Stimulated activated CD8-positive, alpha-beta memory T cell treated with anti-CD3 and anti-CD28 coated beads, Interleukin-4, amount 100 ng/mL, for 48 hours (primary cell): ENCODE measurements at places on chromosomes 1 and 21.

DNA sequence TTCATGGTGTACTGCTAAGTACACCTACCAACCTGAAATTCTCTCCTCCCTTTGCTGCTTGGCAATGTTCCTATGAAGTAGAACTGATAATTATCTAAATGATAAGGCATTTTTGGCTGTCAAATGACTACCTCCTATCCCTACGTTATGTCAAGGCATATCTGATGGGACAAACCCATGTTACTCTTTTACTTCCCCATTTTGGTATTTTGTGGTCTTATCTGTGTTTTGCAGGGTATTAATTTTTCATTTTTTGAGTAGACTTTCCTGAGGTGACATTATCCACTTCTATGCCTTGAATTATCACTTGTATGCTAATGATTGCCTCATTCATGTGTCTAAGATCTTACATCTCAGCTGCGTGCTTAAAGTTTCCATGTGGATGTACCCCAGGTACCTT is 499.6 kb upstream of the B3GALT2 start:
- DNase-seq, result no peak

DNA sequence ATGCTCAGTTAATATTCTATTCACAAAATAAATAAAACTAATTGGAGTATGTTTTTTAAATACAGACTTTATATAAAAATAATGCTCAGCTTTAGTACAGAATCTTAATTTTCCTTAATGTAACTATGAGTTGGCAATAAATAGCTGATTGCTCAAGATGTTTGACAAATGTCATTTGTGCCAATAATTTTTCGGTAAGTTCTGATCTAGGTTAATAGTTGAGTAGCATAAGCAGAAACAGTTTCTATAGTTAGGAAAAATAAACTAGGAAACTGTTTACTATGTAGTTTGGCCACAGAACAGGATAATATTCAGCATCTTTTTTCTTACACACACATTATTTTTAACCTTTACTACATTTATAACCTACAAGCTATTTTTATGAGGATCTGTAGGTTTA is 40.3 kb downstream of the KCTD3 start:
- DNase-seq, result no peak

DNA sequence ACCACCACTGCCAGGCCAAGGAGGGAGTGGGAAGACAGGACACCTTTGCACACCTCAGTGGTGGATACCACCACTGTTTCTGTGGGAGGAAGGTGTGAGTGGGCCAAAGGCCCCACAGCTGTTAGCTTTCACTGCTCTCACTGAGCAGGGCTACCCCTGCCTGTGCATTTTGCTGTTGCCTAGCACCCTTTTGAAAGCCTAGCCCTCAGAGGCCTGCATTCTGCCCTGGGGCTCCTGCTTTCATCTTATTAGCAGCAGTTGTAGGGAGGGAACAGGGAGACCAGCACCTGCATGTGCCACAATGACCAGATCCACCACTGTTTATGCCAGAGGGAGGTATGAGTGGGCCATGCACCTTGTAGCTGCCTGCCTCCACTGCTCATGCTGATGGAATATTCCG is 110.9 kb upstream of the C21orf91 start:
- DNase-seq, result no peak

GRCh38 chr1:164787834-164788231 is 228.8 kb downstream of the PBX1 start:
- no peak for DNase-seq

DNA sequence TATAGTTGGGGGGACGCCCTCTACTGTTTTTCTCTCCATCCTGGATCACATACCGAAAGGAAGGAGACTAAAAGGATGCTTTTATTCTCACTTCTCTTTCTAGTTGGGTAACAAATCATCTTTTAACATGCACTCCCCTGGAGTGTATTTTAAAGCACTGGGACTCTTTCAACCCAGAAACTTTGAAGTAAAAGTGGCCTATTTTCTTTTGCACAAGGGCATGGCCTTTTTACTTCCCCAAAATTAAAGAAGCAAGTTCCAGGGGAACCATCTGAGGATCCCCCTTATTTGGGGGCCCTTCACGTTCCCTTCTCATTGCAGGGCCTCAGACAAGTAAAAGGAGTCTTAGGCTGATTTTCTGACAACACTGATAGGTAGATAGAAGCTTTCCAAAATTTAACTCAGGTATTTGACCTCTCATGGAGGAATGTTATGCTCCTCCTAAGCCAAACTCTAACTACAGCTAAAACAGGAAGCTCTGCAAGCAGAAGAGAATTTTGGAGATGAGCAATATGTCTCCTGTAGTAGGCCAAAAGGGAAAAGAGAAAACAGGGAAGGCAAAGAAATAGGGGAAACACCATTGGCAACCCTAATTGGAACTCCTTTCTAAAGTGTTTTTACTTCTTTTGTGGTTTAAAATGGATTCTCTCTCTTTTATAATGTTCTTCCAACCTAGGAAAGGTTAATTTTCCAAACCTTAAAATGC is 8.9 kb upstream of the CD46 start:
- no peak for DNase-seq

GRCh38 chr21:41747943-41748738 is 18.7 kb downstream of the RIPK4 start:
- no peak for DNase-seq

GRCh38 chr1:228975238-228975907 is 240.1 kb downstream of the RHOU start:
- no peak for DNase-seq

DNA sequence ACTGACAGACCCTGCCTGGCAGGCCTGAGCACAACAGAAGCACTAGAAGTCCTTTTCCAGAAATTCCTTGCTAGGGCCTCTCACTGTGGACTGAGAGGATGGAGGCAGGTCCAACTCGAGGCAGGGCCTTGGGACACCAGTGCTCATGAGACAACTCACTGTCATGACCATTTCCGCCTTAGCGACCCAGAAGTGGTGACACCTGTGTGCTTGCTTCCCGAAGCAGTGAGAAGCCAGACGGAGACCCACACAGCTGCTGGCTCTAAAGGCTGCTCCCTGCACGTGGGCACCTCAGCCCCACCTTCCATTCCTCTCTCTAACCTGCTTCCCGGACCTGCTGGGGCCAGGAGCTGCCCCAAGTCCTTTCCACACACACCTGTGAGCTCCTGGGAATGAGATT is 33.0 kb downstream of the KCNC4 start:
- no peak for DNase-seq

- no peak for DNase-seq
These were observed 176.2 kb downstream of the PCP4 start for GRCh38 chr21:40043423-40043822.

DNA sequence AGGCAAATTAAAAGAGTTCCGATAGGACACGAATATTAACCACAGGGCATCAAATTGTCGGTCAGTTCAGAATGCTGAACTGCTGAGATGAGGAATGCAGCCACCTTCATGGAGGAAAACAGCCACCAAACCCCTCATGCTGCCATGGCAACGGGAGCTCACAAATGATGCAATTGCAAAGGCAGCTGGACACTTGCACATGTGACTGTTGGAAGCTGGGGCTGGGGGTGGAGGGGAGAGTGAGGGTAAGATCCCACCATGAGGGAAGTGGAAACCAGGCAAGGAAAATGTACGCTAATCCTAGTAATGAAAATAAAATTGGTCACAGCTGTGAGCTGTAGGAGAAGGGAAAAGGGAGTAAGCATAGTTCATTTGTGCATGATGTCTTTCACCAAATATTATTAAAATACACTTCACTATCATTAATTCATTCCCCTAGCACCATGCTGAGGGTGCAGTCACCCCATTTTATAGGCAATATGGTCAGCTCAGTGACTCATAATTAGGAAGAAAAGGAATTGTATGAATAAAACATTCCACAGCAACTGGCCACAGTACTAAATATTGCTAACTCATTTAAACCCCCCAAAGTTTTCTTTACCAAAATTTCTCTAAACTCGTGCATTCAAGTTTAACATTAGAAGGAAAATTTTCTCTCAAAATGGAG is 15.3 kb downstream of the BECN2 start:
- no peak for DNase-seq

DNA sequence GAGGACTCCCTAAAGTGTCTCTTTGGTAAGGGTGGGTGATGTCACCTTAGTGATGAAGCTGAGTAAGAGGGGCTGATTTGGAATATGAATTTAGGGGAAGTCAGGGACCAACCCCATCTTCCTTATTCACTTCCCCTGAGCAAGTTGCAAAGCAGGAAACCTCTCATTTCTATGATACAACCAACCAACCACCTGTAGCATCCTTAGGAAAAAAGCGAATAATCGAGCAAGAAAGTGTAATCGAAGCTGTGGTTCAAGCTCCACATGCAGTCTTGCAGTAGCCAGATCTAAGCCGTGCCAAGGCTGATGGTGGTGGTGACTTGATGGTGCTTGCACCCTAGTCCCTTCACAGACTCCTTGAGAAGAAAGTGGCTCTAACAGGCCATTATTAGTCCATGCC is 3.2 kb downstream of the TEX35 start:
- no peak for DNase-seq

DNA sequence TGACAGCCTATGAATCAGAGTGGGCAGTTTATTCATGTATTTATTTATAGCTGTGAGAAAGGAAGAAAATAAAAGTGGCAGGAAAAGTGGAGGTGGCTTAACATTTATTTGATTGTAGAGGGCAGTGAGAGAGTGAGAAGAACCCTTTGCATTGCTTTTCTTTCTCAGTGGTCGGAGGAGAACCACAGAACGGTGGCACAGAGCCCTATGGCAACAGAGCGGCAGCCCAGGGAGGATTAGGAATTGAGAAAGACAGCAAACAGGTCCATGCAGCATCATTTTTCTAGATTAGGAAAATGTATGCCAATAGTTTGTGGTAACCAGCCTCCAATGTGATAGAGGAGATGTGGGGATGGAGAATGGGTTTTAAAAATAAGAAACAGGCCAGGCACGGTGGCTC is 53.1 kb downstream of the NMNAT2 start:
- DNase-seq, result no peak

DNA sequence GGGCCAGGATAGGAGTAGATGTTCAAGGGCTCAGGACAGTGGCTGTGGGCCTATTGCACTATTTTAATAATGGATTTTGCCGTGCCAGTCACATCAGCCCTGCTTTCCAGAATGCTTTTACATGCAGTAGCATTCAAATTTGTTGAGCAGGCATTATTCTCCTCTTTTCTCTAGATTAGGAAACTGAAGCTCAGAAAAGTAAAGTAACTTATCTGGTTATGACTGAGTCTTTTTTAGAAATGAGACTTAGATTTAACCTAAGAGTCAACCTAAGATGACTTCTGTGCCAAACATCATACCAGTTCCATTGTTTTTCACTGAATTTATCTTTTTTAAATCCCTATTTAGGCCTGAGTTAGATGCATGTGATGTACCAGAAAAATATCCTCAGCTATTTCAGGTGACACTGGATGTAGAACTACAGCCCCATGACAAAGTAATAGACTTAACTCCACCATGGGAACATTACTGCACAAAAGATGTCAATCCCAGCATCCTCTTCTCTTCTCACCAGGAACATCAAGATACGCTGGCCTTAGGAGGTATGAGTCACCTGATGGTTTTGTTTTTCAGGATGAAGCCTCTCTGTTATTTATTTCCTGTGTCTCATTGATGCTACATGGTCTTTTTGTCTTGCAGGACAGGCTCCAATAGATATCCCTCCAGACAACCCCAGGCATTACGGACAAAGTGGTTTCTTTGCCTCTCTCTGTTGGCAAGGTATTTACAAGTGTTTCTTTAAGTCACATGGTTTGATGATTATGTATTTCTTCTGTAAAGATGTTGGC is 31.4 kb upstream of the LEPR start:
- no peak for DNase-seq

DNA sequence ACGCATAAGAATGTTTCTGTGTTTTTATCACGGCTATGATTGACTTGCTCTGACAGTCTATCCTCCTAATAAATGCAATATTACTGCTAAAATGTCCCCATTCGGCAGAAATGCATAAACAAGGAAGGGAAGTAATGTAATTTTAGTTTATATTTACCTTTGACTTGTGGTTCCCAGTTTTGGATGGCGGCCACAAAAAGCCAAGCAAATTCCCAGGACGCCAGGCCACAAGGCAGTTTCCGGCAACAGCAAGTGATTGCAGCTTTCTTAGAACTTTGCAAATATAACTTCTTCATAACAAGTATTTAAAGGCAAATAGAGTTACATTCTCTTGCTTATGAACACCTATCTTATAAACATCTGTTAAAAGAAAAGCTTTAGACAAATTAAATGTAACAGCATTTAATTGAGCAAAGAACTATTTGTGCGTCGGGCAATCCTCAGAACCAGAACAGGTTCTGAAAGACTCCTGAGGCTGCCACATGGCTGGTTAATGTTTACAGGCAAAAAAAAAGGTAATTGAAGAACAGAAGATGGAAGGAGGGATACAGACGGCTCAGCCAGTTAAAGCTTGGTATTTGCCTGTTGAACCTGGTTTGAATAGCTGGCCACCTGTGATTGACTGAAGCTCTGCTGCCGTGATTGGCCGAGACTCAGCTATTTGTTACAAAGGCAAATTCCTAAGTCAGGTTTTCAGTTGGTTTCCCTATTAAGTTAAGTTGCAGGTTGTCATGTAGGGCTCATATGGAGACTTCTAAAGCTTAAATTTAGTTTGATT is 80.8 kb downstream of the C21orf91 start:
- DNase-seq, result no peak

DNA sequence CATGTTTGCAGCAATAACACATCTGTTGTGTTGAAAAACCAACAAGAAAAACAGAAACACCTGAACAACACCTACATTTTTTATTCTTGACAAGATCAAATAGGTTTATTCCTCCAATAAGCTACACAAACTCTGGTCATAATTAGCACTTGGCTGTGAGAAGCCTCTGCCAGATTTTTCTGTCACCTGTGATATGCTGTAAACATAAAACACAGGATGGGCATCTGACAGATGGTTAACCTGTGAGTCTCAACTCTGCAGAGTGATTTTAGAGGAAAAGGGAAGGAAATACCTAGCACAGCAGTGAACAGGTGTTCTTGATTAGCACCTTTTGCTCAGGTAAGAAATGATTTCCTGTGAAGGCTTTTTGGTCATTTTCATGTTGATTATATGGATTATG is 175.4 kb upstream of the COA6 start:
- no peak for DNase-seq

- DNase-seq, result no peak
These were observed 132.0 kb upstream of the ZC3H11B start for GRCh38 chr1:219744652-219745469.

DNA sequence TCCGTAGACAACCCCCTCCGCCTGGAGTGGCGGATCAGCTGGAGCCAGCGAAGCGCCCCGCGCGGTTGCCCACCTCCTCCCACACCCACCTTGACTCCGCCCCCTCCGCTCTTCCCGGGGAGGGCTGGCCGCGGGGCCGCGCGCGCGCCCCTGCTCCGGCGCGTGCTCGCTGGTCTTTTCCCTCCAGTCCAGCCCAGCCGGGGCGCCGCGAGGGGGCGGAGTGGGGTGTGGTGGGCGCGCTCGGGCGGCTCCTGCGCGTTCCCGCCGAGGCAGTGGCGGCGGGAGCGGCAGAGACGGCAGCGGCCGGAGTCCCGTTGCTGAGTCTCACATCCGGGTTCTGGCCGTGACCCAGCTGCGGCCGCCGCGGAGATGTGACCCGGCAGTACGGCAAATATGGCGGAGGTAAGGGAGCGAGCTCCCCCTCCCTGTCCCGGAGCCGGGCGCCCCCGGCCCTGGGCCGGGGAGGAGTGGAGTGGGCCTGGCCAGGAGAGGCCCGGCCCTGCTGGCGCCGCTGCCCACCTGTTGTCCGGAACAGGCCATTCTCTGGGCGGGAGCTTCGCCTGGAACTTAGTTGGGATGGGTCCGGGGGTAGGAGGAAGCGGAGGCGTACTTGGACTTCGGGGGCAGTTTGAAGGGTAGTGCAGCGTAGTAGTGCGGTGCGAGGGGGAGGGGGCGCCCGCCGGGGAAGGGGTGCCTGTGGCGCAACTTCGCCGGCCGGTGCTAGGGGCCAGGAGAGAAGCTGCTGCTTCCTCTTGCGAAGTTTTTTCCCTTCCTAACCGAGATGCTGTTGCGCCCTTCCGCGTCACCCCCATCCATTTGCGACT is 5.4 kb downstream of the MIER1 start:
- DNase-seq, result peak; percentile 95

- DNase-seq, result no peak
These were observed 72.2 kb upstream of the RALGPS2 start for GRCh38 chr1:178652506-178653490.
